ENCODE measurements at places on chromosomes 1 and 21. TPM values are rescaled to one million over a fixed set of nuclear protein-coding genes. Genes with fewer than 3 reads are reported as not detected.

The RIMS3 gene
- total RNA-seq, result 4.1 TPM

The SLC45A1 gene
- 2.4 TPM for total RNA-seq

The NHLH1 gene
- not detected for total RNA-seq

GRCh38 chr1:26285366-26286063 is 5.6 kb downstream of the SH3BGRL3 start:
- H3K4me3 ChIP-seq, result no peak overlapping the region
- H3K36me3 ChIP-seq, result peaks cover 5% of the 10 kb centered on the region
- DNase-seq, result peak; percentile 38
- H3K27ac ChIP-seq, result peak overlapping the region; percentile 68

GRCh38 chr1:40710581-40711315 is 19.2 kb downstream of the NFYC start:
- peak overlapping the region; percentile 55 for H3K4me3 ChIP-seq
- no peaks in the 10 kb centered on the region for H3K27me3 ChIP-seq
- H3K36me3 ChIP-seq, result no peaks in the 10 kb centered on the region
- H3K27ac ChIP-seq, result peak overlapping the region; percentile 80
- H3K4me1 ChIP-seq, result peaks cover 77% of the 10 kb centered on the region
- DNase-seq, result no peak

- no peaks in the 10 kb centered on the region for H3K36me3 ChIP-seq
- no peaks in the 10 kb centered on the region for H3K27me3 ChIP-seq
- H3K4me3 ChIP-seq, result no peak overlapping the region
- no peak for DNase-seq
- H3K27ac ChIP-seq, result no peak overlapping the region
- H3K4me1 ChIP-seq, result peaks cover 5% of the 10 kb centered on the region
Measured at GRCh38 chr1:86773341-86774288, 69.2 kb downstream of the SH3GLB1 start.

DNA sequence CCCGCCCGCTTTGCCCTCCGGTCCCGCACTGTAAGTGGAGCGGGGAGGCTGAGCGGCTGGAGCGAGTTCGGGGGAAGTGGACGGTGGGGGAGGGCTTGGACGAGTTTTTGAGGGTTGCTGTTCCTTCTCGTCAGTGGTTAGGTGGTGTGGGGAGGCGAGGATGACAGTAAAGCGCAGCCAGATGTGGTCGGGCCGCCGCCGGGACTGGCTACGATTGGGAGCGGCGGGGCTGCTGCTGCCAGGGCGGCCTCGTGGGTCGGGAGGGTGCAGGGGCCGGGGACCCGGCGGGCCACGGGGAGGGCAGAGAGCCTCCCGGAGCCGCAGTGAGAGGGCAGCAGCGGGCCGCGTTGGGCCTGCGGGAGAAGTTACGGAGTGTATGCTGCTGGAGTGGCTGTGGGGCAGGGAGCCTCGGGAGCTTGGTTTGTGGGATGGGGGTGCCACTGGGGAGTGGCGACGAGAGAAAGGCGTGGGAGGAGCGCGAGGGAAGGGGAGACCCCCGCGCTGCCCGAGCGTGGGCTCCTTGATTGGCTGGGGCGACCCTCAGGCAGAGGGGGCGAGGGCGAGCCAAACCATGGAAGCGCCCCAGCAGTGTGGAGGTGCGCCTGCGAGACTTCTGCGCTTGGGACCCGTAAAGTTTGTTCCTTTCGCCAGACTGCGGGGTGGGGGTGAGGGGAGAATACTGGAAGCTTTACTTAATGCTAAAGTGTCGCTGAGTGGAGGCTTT is 2.1 kb downstream of the ADGRL2 start:
- H3K27me3 ChIP-seq, result peaks cover 35% of the 10 kb centered on the region
- peak overlapping the region; percentile 79 for H3K4me3 ChIP-seq
- H3K36me3 ChIP-seq, result no peaks in the 10 kb centered on the region
- H3K27ac ChIP-seq, result peak overlapping the region; percentile 97
- H3K4me1 ChIP-seq, result peaks cover 46% of the 10 kb centered on the region
- DNase-seq, result peak; percentile 92

DNA sequence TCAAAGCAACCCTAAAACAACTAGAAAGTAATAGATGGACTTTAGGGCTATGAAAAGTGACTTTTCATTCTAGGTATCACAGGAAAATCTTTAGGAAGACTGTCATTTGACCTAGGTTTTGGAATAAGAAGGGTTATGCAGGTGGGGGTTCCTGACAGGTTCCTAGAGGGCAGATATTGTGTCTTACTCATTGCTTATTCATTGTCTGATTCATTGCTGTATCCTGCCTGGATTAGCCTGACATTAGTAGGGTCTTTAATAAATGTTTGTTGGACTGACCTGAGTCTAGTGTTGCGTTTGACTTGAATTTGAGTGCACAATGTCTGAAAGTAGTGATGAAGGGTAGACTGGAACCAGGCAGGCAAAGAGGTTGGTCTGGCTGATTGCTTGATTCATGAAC is 6.0 kb downstream of the FNBP1L start:
- no peak for DNase-seq
- H3K4me3 ChIP-seq, result no peak overlapping the region
- no peak overlapping the region for H3K27ac ChIP-seq
- H3K27me3 ChIP-seq, result no peaks in the 10 kb centered on the region
- peaks cover 20% of the 10 kb centered on the region for H3K4me1 ChIP-seq

DNA sequence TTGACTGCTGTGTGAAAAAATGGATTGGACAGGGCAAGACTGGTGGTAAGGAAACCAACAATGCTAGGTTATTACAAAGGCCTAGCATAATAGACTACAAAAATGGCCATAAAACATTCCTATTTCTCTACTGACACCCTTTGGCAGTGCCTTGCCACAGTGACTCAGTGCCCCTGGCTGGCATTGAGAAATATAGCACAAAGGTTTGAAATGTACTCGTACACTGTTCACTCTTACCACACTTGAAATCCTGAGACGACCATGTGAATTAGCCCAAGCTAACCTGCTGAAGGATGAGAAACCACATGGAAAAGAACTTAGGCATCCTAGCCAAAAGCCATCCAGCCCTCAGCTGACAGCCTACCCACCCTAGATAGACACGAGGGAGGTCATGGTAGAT is 149.8 kb upstream of the PALMD start:
- H3K36me3 ChIP-seq, result no peaks in the 10 kb centered on the region
- H3K4me3 ChIP-seq, result no peak overlapping the region
- H3K27me3 ChIP-seq, result no peaks in the 10 kb centered on the region
- no peak overlapping the region for H3K27ac ChIP-seq
- no peak for DNase-seq

DNA sequence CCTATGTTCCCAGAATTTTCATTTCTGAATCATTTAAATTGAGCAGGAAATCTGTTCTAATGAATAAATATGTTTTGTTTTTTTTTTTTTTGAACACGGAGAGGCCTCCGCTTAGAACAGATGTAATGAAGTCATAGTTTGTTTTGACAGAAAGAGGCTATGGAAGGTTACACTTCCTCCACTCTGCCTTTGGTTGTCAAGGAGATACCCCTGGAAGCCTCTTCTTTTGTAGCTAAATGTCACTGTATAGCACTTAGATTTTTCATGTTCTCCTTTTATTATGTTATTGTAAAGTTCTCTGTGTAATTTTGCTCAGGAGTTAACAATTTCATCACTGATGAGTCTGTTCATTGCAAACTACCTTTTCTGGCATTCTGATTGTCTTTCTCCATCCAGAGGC is 22.7 kb upstream of the GNG12 start:
- H3K4me3 ChIP-seq, result no peak overlapping the region
- peaks cover 2% of the 10 kb centered on the region for H3K4me1 ChIP-seq
- DNase-seq, result peak; percentile 48
- no peaks in the 10 kb centered on the region for H3K36me3 ChIP-seq
- H3K27ac ChIP-seq, result no peak overlapping the region

- no peaks in the 10 kb centered on the region for H3K36me3 ChIP-seq
- peak; percentile 65 for DNase-seq
- peak within 1 kb of the TSS; percentile 51 for H3K4me3 ChIP-seq
- H3K27ac ChIP-seq, result no peak within 1 kb of the TSS
Measured at GRCh38 chr1:161258439-161259344, at the start of gene PCP4L1. PCP4L1 (plus strand) TSS chr1:161258745; CDS start chr1:161258975, 230 bp downstream.

GRCh38 chr1:77794550-77794949 is 15.1 kb downstream of the MIGA1 start:
- DNase-seq, result no peak
- no peak overlapping the region for H3K4me3 ChIP-seq
- H3K27ac ChIP-seq, result no peak overlapping the region
- H3K27me3 ChIP-seq, result no peaks in the 10 kb centered on the region
- H3K4me1 ChIP-seq, result no peaks in the 10 kb centered on the region

- H3K27ac ChIP-seq, result no peak overlapping the region
- H3K36me3 ChIP-seq, result no peaks in the 10 kb centered on the region
- no peaks in the 10 kb centered on the region for H3K27me3 ChIP-seq
- no peaks in the 10 kb centered on the region for H3K4me1 ChIP-seq
- H3K4me3 ChIP-seq, result no peak overlapping the region
Measured at GRCh38 chr1:174747613-174748012, 252.1 kb upstream of the CACYBP start.

DNA sequence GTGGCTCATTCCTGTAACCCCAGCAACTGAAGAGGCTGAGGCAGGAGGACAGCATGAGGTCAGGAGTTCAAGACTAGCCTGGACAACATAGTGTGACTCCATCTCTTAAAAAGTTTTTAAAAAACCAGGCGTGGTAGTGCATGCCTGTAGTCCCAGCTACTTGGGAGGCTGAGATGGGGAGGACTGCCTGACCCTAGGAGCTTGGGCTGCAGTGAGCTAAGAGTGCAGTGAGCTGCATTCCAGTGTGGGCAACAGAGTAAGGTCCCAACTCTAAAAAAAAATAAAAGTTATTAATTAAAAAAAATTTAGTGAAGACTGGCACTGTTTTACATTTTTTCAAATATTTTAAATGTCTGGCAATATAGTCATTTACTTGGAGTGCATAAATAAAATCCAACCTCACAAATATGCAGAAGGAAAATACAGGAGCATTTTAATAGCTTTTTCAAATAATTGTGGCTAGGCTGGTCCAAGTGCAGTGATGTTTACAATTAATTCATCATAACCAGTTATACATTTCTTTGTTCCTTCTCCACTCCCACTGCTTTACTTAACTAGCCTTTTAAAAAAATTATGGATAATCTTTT is 10.8 kb downstream of the ZBTB8OS start:
- peaks cover 14% of the 10 kb centered on the region for H3K36me3 ChIP-seq
- no peak overlapping the region for H3K4me3 ChIP-seq
- no peaks in the 10 kb centered on the region for H3K4me1 ChIP-seq
- no peak overlapping the region for H3K27ac ChIP-seq
- no peak for DNase-seq

DNA sequence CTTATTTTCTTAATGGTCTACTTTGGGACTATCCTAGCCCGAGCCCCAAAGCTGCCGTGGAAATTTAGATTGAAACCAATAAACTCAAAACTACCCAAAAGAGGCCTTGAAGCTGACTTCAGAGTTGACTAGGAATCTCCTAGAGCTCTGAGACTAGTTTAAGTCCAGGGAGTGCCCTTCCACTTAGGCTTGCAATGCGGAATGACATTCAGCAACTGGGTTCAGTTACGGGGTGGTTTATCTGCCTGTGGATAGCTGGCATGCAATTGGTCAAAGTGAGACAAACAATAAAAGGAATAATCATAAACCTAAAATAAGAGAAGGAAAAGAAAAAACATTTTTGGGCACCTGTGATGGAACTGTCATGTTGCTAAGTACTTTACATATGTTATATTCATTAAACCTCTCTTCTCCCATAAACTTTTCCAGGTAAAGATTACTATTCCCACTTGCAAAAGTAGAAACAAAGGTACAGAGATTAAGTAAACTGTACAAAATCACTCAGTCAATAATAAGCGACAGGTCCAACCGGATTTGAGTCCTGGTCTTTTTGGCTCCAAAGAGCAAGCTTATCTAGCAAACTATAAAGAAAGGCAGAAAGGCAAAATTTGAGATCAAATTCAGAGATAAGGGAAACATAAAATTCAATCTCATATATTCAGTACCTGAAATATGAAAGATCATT is 56.5 kb downstream of the GPATCH2 start:
- H3K4me3 ChIP-seq, result no peak overlapping the region
- peaks cover 7% of the 10 kb centered on the region for H3K4me1 ChIP-seq
- no peaks in the 10 kb centered on the region for H3K27me3 ChIP-seq
- peak overlapping the region; percentile 62 for H3K27ac ChIP-seq

DNA sequence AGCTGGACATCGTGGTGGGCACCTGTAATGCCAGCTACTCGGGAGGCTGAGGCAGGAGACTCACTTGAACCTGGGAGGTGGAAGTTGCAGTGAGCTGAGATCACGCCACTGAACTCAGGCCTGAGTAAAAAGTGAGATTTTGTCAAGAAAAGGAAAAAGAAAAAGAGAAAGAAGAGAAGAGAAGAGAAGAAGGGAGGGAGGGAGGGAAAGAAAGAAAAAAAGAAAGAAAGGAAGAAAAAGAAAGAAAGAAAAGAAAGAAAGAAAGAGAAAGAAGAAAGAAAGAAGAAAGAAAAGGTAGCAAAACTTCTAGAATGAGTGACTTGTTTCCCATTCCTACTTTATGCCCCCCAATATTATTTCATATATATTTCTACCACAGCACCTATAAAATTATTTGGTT is 98.8 kb downstream of the UBE2U start:
- no peak for DNase-seq
- no peaks in the 10 kb centered on the region for H3K27me3 ChIP-seq
- no peaks in the 10 kb centered on the region for H3K36me3 ChIP-seq
- H3K27ac ChIP-seq, result no peak overlapping the region

- H3K4me1 ChIP-seq, result no peaks in the 10 kb centered on the region
- DNase-seq, result no peak
- peaks cover 93% of the 10 kb centered on the region for H3K36me3 ChIP-seq
- no peak overlapping the region for H3K27ac ChIP-seq
- H3K4me3 ChIP-seq, result no peak overlapping the region
Measured at GRCh38 chr1:58660105-58660504, 39.8 kb downstream of the MYSM1 start.

- H3K27me3 ChIP-seq, result no peaks in the 10 kb centered on the region
- H3K4me3 ChIP-seq, result no peak overlapping the region
- peaks cover 52% of the 10 kb centered on the region for H3K4me1 ChIP-seq
- no peak overlapping the region for H3K27ac ChIP-seq
- DNase-seq, result no peak
- no peaks in the 10 kb centered on the region for H3K36me3 ChIP-seq
Measured at GRCh38 chr1:201026836-201027235, 3.3 kb upstream of the KIF21B start.

DNA sequence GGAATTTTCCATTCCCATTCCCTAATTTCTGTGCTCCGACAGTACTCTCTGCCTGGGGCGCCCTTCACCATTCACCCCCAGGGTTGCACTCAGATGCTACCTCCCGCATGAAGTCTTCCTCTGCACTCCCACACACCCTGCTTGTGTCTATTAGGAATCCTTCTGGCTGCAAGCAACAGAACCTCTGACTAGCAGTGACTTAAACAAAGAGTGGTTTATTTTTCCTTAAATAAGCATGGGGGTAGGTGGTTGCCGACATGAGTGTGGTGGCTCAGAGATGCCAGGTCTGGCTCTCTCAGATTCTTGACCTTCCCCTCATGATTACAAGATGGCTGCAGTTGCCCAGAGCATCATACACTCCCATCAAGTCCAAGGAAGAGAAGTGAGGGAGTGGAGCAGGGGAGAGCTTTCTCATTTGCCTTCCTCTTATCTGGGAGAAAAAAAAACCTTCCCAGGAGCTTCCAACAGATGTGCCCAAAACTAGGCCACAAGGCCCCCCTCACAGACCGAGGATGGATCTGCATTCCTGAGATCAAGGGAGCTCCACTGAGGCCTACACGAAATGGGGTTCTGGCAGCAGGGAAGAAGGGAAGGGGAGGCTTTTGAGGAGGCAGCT is 49.6 kb upstream of the LBR start:
- no peak for DNase-seq
- H3K4me3 ChIP-seq, result no peak overlapping the region
- H3K27ac ChIP-seq, result no peak overlapping the region
- H3K36me3 ChIP-seq, result no peaks in the 10 kb centered on the region

Data from stomach (tissue), 19 donors.